Muscle of leg (tissue), 16 donors: ENCODE measurements at places on chromosomes 11 and 22. TPM values are rescaled to one million over a fixed set of nuclear protein-coding genes. Genes with fewer than 3 reads are reported as not detected.

The APOC3 gene
- 0.40 TPM for total RNA-seq

The OR2D2 gene
- total RNA-seq: not detected

The GLB1L2 gene
- 0.31 TPM for total RNA-seq

The LRP5 gene
- total RNA-seq: 30.9 TPM

The LGALS12 gene
- 0.18 TPM for total RNA-seq

The ATF4 gene
- 307 TPM for total RNA-seq

The DAGLA gene
- 2.0 TPM for total RNA-seq

The ARRB1 gene
- 14.7 TPM for total RNA-seq
